ENCODE measurements at places on chromosomes 2 and 18.

DNA sequence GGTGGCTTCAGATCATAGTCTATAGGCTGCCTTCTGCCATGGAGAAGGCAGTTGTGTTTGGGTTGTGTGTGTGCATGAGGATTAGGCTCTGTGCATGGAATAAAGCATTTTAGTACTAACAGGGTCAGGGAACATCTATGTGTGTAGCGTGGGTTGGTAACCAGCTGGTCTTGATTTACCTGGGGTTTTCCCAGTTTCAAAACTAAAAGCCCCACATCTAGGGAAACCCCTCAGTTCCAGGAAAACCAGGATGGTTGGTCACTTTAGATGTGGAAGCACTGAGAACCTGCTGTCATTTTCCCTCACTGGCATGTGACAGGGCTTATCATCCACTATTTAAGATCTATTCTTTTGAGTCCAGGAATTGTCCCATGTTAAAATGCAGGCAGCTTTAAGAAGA is 116.3 kb downstream of the POLE4 start:
- DNase-seq, result no peak

- DNase-seq, result peak; percentile 29
Measured at GRCh38 chr2:177072090-177072489, 140.5 kb upstream of the HNRNPA3 start.

DNA sequence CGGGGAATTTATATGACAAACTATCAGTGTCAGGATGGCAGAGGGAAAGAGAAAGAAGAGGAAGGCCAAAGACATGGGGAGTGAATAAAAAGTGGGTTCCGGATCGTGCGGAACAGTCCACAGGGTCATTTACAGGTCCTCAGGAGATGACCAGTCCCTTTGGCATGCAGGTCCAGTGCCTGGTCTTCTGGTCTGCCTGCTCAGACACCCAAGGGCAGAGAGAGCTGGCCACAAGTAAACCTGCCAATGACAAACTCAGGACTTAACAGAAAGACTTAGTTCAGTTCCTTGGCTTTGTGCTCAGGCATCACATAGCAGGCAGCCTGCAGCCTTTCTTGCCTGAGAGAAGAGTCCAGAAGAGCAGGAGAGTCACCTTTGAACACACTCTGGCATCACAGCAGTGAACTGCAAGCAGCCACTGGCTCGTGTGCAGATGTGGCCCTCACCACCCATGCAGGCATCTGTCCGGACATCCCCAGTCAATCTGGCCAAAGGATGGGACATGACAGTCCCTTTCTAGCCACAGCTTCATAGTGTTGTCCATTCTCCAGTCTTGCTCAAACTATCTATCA is 14.0 kb downstream of the TMEM127 start:
- peak; percentile 81 for DNase-seq

GRCh38 chr18:6399776-6400175 is 14.9 kb downstream of the L3MBTL4 start:
- DNase-seq, result no peak

- DNase-seq, result no peak
Measured at GRCh38 chr2:15701341-15701907, 109.8 kb downstream of the DDX1 start.

- DNase-seq, result no peak
Measured at GRCh38 chr18:38654946-38655345, 1089.3 kb upstream of the CELF4 start.

GRCh38 chr2:189821953-189822748 is 37.9 kb downstream of the PMS1 start:
- DNase-seq, result peak; percentile 62

DNA sequence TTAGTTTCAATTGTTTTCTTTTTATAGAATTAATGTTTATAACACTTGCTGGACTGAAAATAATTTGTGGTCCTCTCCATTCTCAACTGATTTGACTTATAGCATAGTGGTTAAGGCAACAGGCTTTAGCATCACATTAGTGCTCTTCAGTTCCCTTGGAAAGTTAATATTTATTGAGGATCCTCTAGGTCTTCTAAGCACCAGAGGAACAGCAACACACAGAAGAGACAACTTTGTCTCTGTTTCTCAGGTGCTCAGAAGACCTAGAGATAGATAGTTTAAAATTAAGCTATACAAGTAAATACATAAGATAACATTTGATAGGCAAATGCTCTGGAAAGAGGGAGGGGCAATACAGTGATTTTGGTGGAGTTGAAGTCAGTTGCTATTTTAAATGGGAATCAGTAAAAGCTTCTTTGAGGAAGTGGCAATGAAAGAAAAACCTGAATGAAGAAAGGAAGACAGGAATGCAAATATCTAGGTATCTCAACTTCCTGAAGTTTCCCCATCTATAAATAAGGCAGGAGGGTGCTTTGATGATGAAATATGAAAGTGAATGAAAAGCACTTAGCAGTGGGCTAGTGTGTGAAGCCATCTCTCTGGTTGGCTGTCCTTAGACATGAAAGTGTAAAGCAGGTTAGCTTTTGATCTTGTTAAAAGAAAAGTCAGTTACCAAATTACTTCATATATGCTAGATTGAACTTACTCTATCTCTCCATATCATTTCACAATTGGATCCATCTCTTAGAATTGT is 7.9 kb downstream of the NEUROD1 start:
- no peak for DNase-seq

DNA sequence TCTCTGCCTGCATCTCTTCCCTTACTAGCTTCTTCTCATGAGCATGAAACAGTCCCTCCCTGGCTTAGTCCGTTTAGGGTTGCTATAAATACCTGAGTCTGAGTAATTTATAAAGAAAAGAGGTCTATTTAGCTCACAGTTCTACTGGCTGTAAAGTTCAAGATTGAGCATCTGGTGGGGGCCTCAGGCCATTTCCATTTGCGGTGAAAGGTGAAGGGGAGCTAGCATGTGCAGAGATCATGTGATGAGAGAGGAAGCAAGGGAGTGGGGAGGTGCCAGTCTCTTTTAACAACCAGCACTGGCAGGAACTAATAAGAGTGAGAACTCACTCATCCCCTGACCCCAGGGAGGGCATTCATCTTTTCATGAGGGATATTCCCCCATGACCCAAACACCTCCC is 26.8 kb downstream of the RHBDD1 start:
- no peak for DNase-seq
